HEK293T (cell line): ENCODE measurements at places on chromosomes 5 and 9.

DNA sequence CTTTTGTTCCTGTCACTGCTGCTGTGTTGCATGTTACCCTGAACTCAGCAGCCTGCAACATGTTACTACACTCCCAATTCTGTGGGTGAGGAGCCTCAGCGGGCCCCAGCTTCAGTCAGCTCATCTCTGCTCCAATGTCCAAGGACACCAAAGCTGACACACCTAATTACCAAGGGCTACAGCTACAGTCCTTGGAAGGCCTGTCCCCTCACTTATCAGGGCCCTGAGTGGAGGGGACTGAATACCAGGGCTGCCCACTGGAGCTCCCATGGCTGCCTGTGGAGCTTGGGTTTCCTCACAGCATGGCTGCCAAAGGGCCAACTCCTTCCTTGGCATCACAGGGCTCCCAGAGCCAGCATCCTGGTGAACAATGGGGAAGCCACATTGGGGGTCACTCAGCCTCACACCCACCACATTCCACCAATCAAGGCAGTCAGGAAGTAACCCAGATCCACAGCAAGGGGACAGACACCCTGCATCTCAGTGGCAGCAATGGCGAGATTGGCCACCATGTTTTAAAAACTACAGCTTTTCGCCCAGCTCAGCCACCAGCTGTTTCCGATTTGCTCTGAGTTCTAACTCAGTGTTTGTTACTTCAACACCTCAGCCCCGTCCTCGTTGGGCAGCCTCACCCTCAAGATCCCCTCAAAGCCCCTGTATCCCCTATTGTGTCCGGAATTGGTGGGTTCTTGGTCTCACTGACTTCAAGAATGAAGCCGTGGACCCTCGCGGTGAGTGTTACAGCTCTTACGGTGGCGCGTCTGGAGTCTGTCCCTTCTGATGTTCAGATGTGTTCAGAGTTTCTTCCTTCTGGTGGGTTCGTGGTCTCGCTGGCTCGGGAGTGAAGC, 18.9 kb downstream of the SEMA4D start:
- no peak for DNase-seq

DNA sequence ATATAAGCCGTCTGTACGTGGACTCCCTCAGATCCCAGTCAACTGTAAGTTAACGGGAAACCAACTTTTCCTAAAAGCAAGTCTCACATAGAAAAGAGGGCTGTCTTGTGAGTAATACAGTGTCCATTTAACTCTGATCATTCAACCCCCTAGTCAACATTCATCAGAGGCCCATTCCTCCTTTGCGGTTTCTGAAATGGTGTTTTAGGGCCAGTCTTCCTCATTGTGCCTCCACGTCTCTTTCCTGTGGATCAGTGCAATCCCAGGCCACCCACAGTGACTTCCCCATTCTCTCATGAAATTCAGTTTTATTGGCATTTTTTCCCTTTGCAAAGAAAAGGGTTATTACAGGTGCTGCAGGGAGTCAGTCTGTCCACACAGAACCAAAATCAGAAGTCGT, 261.8 kb downstream of the NR3C1 start:
- DNase-seq, result no peak

GRCh38 chr5:62786099-62786498, 207.5 kb downstream of the LRRC70 start:
- DNase-seq, result no peak

DNA sequence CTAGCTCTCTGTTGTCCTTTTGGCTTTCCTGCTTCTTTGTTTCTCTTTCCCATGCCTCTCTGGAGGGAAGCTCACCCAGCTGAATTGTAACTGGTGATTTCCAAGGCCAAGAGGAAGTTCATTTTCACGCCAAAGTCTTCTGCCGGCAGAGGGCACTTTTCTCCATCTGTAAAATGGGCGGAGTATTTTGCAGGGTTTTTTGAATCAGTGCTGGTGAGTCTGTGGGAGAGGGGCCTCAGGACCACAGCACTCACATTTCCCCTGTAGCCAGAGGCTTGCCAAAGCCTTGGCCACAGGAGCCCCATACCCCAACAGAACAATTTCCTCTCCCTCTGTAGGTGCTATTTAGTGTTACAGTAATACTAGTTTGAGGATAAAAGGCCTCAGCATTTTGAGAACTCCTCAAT, 42.3 kb upstream of the MATR3 start:
- no peak for DNase-seq

DNA sequence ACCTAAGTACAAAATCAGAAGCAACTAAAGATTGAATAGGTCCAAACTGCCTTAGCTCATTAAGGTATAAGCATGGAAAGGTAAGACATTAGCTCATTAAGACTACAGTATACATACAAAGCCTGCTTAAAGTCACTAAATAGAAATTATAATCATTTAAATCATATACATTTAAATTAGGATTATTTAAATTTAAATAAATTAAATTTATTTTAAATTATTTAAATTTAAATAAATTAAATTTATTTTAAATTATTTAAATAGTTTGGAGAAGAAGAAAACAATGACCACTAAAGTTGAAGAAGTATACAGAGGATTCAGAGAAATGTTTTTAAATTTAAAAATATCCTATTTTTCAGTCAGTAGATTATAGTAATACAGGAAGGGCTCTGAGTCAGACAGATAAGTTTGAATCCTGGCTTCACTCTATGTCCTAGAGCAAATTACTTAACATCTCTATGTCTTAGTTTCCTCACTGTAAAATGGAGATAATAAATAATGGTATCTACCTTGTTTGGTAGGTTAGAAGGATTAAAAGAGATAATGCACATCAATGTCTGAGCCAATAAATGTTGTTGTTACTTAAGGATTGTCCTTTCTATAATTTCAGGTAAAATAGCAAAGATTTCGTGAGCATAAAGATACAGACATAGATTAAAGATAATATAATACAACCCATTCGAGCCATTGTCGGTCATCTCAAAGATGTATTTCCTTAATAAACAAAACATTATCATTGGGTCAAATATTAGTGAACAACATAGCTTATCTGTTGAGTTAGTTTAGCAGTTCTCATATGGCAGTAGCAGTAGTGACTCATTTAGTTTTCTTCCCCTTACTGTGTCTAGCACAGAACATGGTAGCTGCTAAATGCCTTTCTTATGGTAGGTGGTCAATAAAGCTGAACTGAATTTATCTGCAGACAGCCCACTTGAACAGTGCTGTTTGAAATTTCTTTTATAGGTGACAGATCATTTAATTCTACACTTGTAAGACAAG, 100.6 kb downstream of the KIAA0825 start:
- DNase-seq, result no peak

- DNase-seq, result no peak
These were observed 764.7 kb upstream of the ARRDC3 start for GRCh38 chr5:92147798-92148197.

- no peak for DNase-seq
These were observed 39.6 kb downstream of the STC2 start for GRCh38 chr5:173288632-173289031.

GRCh38 chr9:94642501-94642900, 3.2 kb upstream of the FBP1 start:
- DNase-seq, result no peak

DNA sequence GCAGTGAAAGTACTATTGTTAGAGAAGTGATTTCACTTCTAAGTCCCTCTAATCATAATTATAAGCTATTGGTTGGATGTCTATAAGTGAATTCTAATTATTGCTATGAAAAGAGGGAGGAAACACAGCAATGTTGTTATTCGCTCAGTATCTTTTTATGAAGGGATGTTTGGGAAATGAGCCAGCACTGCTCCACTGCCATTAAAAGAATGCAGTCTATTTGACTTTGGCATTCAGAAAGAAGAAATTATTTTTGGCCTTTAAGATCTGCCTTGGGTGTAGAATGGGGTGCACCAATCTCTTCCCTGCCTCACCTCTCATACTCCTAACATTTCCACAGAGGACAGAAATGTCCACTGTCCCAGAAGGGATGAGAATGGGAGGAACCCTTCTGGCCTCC, 332.0 kb downstream of the SPATA31D1 start:
- DNase-seq, result no peak
